Stimulated activated naive CD8-positive, alpha-beta T cell treated with anti-CD3 and anti-CD28 coated beads, Interleukin-15, Interleukin-2, amounts not matched to agents 100 U/mL and 50 U/mL, for 24 hours (primary cell): ENCODE measurements at places on chromosomes 13 and 19.

- no peak for DNase-seq
Observed at GRCh38 chr19:8337728-8338127, 5.3 kb downstream of the KANK3 start.

GRCh38 chr19:18309525-18310064, 13.3 kb downstream of the LSM4 start:
- no peak for DNase-seq

GRCh38 chr19:16374436-16374835, 49.8 kb downstream of the KLF2 start:
- no peak for DNase-seq

DNA sequence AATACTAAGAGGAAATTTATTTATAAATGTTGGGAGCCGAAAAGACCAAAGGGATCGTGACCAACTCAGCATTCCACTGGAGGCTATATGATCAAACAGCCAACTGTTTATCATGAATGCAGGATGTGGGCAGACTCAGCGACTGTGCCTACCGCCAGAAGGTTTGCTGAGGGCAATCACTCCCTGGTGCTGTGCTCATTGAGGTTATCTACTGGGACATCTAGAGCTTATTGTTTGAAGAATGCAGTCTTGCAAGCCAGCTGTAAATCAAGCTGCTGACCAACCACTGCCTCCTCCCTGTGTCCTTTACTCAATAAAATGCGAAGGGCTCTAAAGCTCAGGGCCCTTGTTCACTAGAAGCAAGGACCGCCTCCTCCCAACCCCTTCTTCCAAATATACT, 8.5 kb upstream of the XPO4 start:
- DNase-seq: no peak

- no peak for DNase-seq
Observed at GRCh38 chr13:24407844-24408243, 98.5 kb downstream of the C1QTNF9 start.

GRCh38 chr13:81275666-81276258, 934.8 kb upstream of the SPRY2 start:
- DNase-seq: no peak

DNA sequence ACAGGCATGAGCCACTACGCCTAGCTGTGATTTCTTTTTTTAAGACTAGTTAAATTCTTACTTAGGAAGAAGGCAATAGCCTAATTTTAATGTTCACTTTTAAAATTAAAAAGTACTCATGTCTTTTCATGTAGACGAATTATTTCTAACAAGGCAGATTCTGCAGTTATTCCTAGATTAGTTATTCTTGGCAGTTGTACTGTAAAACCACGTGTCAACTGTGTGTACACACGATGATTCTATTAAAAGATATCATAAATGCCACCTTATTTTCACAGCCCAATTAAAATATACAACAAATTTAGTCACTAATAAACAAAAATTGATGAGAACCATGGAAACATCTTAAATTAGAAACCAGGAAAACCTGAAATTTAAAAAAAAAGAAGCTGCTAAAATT, 10.6 kb upstream of the FOXO1 start:
- DNase-seq: no peak

- no peak for DNase-seq
Observed at GRCh38 chr19:32368787-32369186, 23.4 kb downstream of the ZNF507 start.

- no peak for DNase-seq
Observed at GRCh38 chr19:5683177-5683886, 2.5 kb downstream of the HSD11B1L start.

- DNase-seq: no peak
Observed at GRCh38 chr13:85377783-85378182, 421.4 kb downstream of the SLITRK6 start.

GRCh38 chr13:43264458-43264857, 241.1 kb downstream of the DNAJC15 start:
- no peak for DNase-seq

DNA sequence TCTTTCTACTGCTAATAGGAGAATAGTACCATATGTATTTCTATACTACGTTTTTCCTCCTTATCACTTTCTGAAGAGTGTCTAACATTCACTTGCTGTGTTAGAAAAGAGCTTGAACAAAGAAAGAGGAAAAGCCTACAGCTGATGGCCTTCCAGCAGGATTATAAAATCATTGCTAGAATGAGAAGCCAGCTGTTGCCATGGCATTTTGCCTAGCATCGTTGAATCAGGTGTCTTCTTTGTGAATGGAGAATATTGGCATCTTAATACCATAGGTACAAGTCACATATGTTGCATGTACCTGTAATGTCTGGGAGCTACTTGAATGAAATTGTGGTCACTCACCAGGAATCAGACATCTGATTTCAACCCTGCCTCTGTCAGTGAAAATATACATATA, 1174.9 kb downstream of the PCDH17 start:
- no peak for DNase-seq

DNA sequence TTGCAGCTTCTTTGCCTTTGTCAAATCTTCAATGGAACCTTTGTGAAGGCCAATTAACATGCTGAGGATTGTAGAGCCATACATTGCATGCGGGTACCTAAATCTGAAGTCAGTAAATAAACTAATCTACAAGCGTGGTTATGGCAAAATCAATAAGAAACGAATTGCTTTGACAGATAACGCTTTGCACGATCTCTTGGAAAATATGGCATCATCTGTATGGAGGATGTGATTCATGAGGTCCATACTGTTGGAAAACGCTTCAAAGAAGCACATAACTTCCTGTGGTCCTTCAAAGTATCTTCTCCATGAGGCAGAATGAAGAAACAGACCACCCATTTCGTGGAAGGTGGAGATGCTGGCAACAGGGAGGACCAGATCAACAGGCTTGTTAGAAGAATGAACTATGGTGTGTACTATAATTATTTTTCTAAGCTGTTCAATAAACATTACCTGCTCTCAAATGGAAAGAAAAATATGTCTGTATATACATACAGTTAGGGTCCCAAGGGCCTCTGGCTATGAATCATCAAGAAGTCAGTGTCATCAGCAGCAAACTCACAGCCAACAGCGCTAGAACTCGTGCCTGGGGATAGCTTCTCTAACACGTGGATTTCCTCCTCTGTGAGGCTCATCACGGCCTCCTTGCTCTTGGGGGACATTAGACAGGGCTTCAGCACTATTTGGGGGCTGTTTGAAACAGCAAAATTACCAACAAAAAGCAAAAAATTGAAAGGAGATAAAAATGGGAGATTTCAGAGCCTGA, 2.9 kb upstream of the CD70 start:
- peak; percentile 45 for DNase-seq

GRCh38 chr19:29965492-29965891, 23.5 kb downstream of the URI1 start:
- DNase-seq: no peak

DNA sequence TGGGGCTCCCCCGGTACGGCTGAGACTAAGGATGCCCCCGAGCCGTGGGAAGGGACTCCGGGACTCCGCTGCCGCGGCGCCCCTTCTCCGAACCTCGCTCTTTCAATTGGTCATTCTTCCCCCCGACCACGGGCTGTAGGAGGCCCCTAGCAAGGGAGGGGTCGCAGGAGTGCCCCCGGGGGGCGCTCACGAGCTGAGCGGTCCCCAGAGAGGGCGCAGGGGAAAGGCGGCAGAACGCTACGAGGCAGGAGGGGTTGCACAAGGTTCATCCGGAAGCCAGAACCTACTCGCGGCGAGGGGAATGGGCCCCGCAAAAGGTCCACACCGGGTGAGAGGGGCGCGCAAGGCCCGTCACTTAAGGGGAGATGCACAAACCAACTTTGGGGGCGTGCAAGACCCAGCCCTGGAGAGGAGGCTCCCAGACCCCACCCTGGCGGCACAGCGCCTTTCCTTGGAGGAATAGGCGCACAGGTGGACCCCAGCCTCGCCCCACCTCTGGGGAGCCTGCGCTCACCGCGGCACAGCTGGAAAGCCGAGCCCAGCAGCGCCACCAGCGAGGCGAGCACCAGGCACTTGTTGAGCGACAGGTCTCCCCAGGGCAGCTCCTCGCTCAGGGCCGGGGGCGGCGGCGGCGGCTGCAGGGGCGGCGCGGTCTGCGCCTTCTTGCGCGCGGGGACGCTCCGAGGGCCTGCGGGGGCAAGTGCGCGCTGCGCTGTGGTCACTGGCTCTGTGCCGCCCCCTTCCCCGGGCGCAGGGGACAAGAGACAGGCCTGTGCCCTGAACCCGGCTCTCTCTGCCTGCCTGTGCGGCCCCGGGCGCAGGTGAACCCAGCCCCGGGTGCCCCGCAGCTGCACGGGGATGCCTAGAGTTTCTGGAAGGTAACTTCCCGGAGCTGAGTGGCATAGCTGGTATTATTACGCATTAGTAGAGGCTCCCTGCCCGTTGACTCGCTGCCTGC, 2.8 kb downstream of the JSRP1 start:
- peak; percentile 71 for DNase-seq

DNA sequence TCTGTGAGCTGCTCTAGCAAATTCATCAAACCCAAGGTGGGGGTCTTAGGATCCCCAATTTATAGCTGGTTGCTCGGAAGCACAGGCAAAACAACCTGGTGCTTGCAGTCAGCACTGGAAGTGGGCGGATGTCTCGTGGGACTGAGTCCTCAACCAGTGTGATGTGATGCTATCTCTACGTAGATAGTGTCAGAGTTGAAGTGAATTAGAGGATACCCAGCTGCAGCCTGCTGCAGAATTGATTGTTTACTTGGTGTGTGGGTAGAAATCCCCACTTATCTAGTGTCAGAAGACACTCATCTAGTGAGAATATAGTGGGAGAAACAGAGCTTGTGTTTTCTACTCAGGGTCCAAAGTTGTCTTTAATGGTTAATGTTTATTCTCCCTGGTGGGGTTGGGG, 63.3 kb downstream of the CBY2 start:
- no peak for DNase-seq

DNA sequence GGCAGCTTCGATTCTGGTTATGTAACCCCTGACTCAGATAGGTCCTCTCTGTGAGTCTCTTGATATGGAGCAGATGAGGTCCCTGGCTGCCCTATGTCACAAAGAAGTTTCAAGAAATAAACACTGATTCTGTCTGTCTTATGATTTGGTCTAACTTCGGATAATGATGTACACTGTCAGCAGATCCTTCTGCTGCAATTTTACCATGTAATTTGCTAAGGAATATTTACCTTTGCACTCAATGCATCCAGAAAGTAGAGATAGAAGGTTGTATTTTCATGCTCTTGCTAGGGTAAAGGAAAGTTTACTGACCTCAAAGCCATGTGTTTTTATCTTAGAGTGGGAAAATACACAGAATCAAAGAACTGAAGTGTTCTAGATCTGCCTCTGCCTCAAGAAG, 98.2 kb downstream of the KLF5 start:
- no peak for DNase-seq

DNA sequence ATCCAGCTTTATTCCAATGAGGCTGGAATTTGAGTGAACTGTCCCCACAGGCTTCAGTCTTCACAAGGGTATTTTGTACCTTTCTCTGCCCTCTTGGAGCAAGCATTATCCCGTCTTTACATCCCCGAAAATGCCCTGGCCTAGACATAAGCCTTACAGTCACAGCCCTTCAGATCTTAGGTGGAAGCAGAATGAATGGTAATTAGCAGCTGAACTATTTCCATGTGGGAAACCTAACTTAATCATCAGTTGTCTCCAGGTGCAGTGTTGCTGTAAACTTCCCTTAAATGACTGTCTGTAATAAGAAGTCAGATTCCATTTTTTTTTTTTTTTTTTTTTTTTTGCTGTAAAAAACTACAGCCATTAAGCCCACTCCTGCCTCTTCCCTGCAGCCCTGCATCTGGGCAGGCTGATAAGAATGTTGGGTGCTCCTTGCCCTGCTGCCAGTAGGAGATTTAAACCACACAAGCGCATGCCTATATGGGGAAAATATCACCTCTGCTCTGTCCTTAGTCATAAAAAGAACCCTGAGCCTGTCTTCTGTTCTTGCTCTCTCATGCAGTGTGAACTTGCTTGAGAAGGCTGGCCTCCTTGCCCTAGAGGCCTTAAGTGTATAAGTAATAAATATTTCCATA, 426.8 kb upstream of the SLITRK5 start:
- no peak for DNase-seq

DNA sequence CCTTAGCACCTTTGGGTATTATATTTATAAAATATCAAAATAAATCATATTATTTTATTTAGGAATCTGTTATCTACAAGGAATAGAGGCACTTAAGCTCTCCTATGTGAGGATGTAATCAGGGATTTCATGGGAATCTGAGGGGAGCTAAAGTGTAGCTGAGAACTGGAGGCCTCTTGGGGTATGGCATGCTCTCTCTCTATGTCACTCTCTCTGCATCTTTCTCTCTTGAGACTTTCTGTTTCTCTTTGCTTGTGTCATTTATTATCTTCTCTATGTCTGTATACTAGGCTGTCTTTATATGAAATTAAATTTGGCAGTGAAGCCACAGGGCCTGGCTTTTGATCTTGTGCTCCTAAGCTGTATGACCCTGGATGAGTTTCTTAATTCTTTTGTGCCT, 37.7 kb upstream of the SCEL start:
- no peak for DNase-seq

GRCh38 chr13:34369931-34370330, 552.0 kb downstream of the RFC3 start:
- DNase-seq: no peak

DNA sequence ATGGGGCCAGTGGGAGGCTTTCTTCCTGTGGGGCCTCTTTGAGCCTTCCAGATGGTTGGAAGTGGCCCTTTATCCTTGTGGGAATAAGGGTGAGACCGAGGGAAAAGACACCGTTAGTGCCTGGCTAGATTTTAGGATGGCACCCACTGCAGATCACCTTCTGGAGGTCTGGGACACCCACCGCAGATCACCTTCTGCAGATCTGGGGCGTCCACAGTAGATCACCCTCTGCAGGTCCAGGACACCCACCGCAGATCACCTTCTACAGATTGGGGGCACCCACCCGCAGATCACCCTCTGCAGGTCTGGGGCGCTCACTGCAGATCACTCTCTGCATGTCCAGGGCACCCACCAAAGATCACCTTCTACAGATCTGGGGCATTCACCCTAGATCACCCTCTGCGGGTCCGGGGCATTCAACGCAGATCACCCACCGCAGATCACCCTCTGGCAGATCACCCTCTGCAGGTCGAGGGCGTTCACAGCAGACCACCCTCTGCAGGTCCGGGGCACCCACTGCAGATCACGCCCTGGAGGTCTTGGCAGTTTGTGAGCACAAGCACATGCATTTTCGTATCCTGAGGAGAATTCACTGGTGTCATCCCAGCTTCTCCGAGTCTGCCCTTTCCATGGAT, 153.4 kb upstream of the TSHZ3 start:
- DNase-seq: no peak

GRCh38 chr19:5507065-5507909, 52.1 kb downstream of the ZNRF4 start:
- DNase-seq: no peak

DNA sequence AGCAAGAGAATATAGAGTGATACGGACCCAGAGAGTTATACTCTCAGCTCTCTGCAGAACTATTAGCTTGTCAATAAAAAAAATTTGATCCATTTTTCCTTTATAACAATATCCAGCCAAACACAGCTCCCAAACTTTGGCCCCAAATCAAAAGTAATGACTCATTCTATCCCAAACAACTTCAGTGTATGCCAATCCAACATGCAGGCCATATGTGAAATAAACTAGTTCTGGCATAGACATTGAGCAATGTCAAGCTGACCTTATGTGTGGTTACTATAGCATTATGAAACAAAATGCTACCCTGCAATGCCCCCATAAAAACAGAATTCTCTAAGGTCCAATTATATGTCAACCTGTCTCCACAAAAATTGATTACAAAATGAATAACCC, 209.5 kb downstream of the DNAJC15 start:
- DNase-seq: no peak

GRCh38 chr19:1521636-1522035, 2.2 kb upstream of the PLK5 start:
- no peak for DNase-seq

- no peak for DNase-seq
Observed at GRCh38 chr19:45049073-45049736, 10.4 kb downstream of the CLASRP start.

- no peak for DNase-seq
Observed at GRCh38 chr19:30647891-30648720, 275.9 kb downstream of the ZNF536 start.
